WTC11 (cell line): ENCODE measurements at places on chromosomes 16 and 17. TPM values are rescaled to one million over a fixed set of nuclear protein-coding genes. Genes with fewer than 3 reads are reported as not detected.

DNA sequence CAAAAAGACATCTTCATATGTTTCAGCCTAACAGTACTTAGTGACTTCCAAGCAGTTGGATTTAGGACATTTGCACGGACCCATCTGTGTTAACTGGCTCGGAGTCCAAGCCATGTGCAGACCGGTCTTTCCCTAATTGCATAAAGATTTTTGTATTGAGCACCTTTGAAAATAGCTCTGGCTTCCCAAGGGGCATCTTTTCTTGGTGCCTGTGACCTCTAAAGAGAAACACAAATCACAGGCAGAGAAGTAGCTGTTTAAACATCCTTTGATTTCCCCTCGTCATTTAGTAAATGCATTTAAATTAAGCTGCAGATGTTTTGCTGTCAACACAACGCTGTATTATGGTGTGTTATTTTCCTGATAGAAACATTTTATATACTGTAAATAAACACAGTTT is 288.2 kb upstream of the SALL1 start:
- DNase-seq: no peak

DNA sequence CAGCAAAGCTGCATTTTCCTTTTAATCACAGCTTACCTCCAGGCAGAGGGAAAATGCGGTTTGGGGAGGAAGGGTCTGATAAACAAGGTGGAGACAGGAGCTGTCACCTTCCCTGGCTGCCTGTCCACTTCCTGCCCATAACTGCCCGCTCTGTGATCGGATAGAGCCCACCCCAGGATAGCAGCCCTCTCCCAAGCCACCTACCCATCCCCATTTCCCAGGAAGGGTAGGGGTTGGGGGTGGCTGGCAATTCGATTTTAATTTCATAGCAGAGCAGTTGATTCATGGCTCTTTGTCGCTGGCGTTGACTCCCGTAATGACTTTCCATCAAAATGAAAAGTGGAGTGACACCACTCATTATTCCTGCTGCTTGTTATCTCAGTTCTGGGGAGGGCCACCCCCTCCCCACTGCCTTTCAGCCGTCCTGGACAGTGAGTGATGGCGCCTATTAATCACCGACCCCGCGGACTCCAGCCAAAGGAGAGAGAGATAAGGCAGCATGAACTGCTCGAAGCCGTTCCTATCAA is 11.2 kb downstream of the CDK5RAP3 start:
- no peak for DNase-seq

DNA sequence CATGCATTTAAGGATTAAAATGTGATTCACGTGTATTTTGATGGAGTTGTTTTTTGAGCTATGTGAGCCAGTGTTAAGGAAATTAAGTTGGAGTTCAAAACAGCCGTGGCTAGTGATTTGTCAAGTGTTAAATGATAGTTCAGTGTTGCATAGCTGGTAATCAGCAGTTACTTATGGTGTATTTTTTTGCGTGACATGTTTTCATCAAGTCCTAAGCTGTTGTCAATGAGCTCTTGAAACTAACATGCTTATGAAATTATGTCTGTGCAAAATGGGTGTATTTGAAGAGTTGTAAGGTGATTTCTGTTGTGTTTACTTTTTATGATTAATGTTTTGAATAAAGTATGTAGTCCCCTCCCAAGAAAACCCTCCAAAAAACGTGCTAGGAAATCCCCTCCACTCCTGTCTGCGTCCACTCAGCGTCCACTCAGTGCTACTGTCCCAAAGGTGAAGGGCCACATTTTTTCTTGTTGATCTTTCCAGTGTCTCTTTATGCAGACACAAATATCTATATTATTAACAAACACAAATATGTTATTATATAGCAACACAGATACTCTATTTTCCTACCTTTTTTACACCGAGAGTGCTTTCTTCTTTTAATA is 30.0 kb downstream of the USP10 start:
- no peak for DNase-seq

- DNase-seq: no peak
These were observed 436 bp downstream of the PHB1 start for GRCh38 chr17:49414271-49414621.

- no peak for DNase-seq
These were observed 380.0 kb upstream of the XYLT1 start for GRCh38 chr16:17850581-17851250.

DNA sequence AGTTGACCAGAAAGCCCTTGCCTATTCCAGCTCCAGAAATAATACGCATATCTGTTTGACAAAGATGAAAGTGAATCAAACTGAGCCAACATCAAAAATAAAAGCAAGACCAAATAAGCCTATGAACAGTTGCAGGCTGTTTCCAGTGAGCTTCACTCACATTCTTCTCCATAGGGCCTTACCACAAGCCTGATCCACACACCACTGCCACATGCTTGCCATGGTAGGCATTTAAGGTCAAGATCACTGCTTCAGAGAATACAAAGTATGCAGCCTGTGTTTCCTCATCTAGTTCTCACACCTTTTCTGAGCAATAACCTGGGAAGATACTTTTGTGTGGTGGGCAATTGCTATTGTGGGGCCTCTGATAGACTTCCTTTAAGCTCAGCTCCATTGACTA is 1060.2 kb downstream of the CDH11 start:
- DNase-seq: no peak

DNA sequence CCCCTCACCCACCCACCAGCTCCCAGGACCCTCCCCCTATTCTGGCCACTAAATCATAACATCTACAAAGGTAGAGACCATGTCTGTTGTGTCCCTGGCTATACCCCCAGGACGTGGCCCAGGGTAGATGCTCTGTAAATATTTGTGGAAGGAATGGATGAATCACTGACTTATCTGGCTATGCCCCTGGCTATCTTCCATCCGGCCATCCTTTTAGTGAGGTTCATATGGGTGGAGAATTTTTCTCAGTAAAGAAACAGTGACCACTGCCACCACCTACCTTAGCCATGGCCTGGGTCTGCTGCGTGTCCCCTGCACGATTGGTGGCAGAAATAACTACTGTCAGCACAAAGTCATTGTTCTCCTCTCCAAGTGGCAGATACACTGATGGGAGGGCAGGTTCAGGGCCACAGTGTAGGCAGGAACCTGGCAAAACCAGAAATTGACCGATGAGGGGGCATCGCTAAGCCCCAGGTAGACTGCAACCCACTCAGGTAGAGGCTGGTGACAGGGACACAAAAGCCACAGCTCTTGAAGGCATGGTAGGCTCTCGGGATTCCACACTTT is 63.1 kb upstream of the BCO1 start:
- no peak for DNase-seq

GRCh38 chr17:54259476-54259875 is 436.7 kb downstream of the KIF2B start:
- DNase-seq: no peak

GRCh38 chr16:72897707-72898106 is 150.2 kb downstream of the ZFHX3 start:
- DNase-seq: no peak

DNA sequence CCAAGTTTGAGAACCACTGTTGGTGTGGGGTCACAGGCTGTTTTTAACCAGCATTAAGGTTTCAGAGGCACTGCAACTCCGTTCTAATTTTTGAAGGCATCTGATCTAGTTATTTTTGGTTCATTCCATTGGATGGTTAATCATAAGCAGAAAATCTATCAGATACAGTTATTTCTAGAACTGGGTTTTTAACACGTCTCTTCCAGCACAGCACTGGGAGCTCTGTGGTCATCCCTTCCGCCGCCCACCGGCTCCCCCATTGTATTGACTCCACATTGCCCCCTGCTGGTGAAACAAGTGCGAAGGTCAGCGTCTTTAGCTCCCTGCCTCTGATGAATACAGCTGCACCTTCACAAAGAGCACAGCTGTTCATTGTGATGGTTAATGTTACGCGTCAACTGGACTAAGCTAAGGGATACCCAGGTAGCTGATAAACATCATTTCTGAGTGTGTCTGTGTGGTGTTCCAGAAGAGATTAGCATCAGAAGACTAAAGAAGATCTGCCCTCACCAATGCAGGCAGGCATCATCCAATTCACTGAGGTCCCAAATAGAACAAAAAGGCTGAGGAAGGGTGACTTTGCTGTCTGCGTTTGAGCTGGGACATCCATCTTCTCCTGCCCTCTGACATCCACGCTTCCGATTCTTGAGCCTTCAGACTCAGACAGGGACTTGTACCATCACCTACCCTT is 8.5 kb downstream of the CCL18 start:
- peak; percentile 83 for DNase-seq

- no peak for DNase-seq
These were observed 39.2 kb upstream of the ABCC12 start for GRCh38 chr16:48194828-48195556.

- no peak for DNase-seq
These were observed 19.3 kb downstream of the B9D1 start for GRCh38 chr17:19343256-19343630.

GRCh38 chr16:14302399-14303181 is 231.5 kb downstream of the MRTFB start:
- peak; percentile 65 for DNase-seq

GRCh38 chr16:85871756-85872155 is 27.2 kb upstream of the IRF8 start:
- no peak for DNase-seq

- DNase-seq: peak; percentile 11
These were observed 54.0 kb downstream of the TBC1D16 start for GRCh38 chr17:79981661-79982101.

- DNase-seq: no peak
These were observed 22.6 kb downstream of the MXRA7 start for GRCh38 chr17:76688165-76688622.

- no peak for DNase-seq
These were observed 12.9 kb downstream of the VASN start for GRCh38 chr16:4384509-4384942.

GRCh38 chr17:61200339-61200715 is 199.3 kb upstream of the TBX2 start:
- DNase-seq: no peak

DNA sequence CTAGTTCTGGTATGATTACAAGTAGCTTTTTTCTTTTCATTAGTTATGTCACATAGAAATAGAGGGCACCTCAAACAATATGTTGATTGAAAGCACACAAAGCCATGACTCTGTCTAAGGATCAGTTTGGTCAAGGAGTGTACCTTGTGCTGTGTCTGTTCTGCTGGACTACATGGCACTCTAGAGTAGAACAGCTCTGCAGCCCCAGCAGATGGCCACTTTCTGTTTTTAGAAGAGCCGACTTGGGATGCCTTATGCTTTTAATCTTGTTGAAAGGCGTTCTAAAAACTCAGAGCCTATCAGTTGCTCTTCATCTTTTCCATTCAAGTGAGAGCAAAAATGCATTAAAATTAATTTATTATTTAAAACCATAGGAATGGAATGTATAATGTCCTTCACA is 49.3 kb upstream of the CA10 start:
- no peak for DNase-seq

DNA sequence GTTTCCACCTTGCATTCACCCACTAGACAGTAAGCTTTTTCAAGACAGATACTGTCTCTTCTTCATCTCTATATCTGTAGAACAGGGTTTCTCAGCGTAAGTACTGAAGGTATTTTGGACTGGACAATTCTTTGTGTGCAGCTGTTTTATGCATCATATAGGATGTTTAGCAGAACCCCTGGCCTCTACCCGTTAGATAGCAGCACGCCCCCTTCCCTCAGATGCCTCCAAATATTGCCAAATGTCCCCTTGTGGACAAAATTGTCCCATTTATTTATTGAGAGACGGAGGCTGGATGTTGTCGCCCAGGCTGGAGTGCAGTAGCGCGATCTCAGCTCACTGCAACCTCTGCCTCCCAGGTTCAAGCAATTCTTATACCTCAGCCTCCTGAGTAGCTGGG is 263.3 kb upstream of the TBX2 start:
- no peak for DNase-seq

DNA sequence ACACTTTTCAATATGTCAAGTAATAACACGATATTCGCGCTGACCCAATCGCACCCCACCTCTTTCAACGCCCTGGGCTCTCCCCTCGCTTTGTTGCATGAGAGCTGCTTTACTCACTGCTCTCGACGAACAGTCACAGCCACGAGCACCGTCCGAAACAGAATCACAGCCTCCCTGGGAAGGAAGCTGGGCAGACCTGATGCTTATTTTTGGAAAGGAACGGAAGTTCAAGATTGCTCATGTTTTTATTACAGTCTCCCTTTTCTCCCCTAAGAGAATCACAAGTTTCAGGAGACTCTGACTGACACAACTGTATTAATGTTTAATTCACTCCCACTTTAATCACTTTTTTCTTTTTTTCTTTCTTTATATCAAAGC is 67.8 kb downstream of the ANKRD11 start:
- DNase-seq: no peak

DNA sequence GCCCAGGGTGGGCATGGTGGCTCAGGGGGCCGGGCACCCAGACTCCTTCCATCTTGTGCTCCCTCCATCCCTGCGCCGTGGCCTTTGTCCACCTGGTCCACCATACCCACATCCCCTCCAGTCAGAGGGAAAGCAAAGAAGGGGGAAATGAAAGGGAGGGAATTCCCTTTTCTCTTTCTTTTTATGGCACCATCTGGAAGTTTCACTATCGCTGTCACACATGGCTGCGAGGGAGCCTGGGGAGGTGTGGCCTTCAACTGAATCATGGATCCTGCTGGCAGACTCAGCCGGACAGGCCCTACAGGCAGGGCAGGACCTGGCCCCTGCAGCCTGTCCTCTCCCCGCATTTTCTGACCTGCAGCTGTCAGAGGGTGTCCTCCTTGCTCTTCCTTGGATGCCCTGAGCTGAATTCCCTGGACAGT is 6.2 kb downstream of the SLC12A3 start:
- DNase-seq: no peak

- no peak for DNase-seq
These were observed 264.6 kb downstream of the HS3ST3A1 start for GRCh38 chr17:13337151-13337550.

GRCh38 chr17:78868391-78868790 is 27.8 kb upstream of the USP36 start:
- no peak for DNase-seq

DNA sequence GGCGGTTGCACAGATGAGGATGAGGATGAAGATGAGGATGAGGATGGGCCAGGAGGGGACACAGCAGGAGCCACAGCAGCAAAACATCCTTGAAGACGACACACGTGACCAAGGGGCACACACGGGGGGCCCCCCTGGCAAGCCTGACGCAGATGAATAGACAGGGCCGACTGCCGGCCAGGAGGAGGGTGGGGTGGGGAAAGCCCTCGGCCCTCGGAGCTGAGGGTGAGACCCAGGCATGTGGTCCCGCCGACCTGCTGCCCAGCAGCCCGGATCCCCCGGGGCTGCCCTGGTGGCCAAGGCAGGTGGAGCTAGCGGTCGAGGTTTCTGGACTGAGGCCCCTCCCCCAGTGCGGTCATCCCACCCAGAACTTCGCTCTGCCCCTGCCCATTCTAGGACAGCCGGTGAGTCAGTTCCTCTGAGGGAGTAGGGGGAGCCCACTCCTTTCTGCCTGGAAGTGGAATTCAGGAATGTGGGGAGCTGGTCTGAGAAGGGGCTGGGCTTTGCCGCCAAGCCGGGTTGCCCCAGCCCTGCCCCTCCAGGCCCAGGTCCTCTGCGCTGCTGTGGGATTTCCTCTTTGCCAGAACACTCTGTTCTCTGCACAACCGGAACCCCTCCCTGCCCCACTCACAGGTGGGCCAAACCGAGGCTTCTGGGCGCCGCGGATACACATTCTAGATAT is 9.9 kb downstream of the CYGB start:
- peak; percentile 64 for DNase-seq

GRCh38 chr16:87457061-87457611 is 35.7 kb downstream of the ZCCHC14 start:
- DNase-seq: no peak

SDR42E1 gene
- total RNA-seq: 0.05 to 0.07 TPM (median 0.05 TPM) in 3 replicates

FAM20A gene
- 1.3 to 5.8 TPM (median 2.0 TPM) in 3 replicates for total RNA-seq

CD300E gene
- not detected in 3 replicates for total RNA-seq

PRSS33 gene
- 0.18 to 0.44 TPM (median 0.24 TPM) in 3 replicates for total RNA-seq

HAS3 gene
- 54.4 to 66.9 TPM (median 56.0 TPM) in 3 replicates for total RNA-seq

CSH2 gene
- not detected in 3 replicates for total RNA-seq

HAGH gene
- 36.0 to 43.1 TPM (median 38.2 TPM) in 3 replicates for total RNA-seq

KRTAP3-1 gene
- total RNA-seq: not detected in 3 replicates

KRTAP17-1 gene
- not detected in 3 replicates for total RNA-seq

MSLN gene
- 0.20 to 0.55 TPM (median 0.46 TPM) in 3 replicates for total RNA-seq
